Motor neuron (in vitro differentiated cells): ENCODE measurements at places on chromosomes 1 and 21. TPM values are rescaled to one million over a fixed set of nuclear protein-coding genes. Genes with fewer than 3 reads are reported as not detected.

TRPM2 gene
- total RNA-seq, result 0.05 and 0.06 TPM in 2 replicates

SHISA4 gene
- 2.3 and 3.4 TPM in 2 replicates for total RNA-seq

CSTB gene
- 20.0 and 22.8 TPM in 2 replicates for total RNA-seq

PAQR7 gene
- 12.6 and 13.0 TPM in 2 replicates for total RNA-seq

S100B gene
- 2.4 and 5.4 TPM in 2 replicates for total RNA-seq

FYB2 gene
- total RNA-seq, result 0.57 and 0.89 TPM in 2 replicates
